ENCODE measurements at places on chromosomes 12 and 14.

DNA sequence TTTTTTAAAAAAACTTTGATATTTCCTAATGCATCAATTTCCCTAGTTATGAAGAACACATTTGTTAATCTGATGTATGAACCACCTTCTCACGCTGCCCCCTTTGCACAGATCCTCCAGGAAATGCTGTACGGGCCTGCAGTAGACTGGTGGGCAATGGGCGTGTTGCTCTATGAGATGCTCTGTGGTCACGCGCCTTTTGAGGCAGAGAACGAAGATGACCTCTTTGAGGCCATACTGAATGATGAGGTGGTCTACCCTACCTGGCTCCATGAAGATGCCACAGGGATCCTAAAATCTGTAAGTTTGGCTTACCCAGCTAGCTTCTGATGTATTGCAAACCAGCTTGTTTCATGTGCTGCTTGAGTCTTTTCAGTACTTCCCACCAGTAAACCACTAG, 165.0 kb upstream of the HIF1A start:
- DNase-seq, result no peak

DNA sequence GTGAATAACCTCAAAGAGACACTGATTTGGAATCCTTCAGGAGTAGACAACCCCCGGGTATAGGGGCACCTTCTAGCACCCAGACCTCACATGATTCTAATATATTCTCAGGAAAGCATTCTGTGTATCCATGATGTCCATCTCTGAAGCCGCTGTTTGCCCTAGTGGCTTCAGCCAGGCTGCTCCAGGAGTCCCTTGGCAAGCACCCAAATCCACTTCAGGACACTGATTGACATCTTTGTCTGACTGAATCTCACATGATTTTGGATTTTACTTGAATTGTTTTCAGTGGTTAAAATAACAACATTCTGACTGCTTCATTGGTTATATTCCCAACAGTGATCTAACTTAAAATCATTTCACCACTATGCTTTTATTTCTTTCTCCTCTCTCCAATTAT, 390.5 kb upstream of the CLEC14A start:
- peak; percentile 2 for DNase-seq

- no peak for DNase-seq
These were observed 433.9 kb downstream of the EGLN3 start for GRCh38 chr14:33516898-33517436.

- DNase-seq, result peak; percentile 83
These were observed 215.1 kb downstream of the CACNA1C start for GRCh38 chr12:2267703-2268470.

- peak; percentile 91 for DNase-seq
These were observed 20.9 kb downstream of the ISCA2 start for GRCh38 chr14:74514471-74514941.

DNA sequence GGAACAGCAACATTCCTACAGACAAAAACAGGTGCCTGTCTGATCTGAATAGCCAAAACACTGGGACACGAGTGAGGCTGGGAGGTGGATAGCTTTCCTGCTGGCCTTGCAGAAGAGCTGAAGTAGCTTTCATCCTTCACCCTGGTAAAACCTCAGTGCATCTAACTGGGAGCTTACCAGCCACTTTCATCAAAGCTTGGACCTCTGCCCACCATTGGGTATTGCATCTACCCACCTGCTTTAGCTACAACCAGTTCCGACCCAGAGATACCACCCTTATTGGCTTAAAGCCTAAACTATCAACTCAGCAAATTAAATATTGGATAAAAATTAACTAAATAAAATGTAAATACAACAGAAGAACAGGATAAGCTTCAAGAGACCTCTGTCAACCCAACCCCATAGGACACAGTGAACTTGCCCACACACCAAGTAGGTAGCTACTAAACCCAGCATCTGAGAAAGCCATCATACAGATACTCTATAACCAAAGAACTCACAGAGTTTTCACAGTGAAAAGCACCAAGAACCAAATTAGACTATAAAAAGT, 866.3 kb downstream of the FSCB start:
- DNase-seq, result no peak

All from fibroblast of upper back skin (primary cell).